ENCODE measurements at places on chromosomes 2 and 18.

GRCh38 chr2:3634596-3635121 lies 23.3 kb upstream of the ALLC start:
- no peak for DNase-seq

DNA sequence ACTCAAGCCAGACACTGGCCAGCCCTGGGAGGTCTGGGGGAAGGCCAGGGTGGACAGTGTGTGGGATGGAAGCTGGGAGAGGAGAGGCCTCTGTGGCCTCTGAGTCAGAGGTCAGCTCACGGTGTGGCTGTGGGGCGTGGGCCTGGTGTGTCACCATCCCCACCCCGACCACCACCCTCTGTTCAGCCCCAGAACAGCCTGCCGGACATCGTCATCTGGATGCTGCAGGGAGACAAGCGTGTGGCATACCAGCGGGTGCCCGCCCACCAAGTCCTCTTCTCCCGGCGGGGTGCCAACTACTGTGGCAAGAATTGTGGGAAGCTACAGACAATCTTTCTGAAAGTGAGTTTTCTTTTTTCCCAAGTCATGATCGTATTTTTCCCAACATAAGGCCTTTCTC lies 110.5 kb downstream of the DYSF start:
- no peak for DNase-seq

- DNase-seq: no peak
Observed at GRCh38 chr2:223923976-223924375, 21.2 kb downstream of the WDFY1 start.

- no peak for DNase-seq
Observed at GRCh38 chr2:97770445-97770844, 57.1 kb downstream of the ZAP70 start.

- no peak for DNase-seq
Observed at GRCh38 chr2:197088694-197089093, 162.2 kb upstream of the PGAP1 start.

DNA sequence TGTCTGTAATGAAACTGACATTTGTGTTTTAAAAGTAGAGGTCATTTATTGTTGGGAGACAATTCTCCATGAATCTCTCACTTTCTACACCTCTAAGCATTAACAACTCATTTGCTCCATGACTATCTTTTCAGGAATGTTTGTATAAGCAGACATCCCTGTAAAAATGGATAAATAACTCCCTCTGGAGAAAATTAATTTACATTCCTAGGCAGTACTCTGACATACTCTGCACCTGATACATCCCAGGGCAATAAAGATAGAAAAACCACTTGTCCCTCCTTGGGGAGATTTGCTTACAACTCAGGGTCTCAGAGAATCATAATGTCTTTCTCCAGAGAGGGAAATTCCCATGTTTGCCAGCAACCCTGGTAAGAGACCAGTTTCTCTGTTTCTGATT lies 1037.7 kb upstream of the SLC39A10 start:
- DNase-seq: no peak

DNA sequence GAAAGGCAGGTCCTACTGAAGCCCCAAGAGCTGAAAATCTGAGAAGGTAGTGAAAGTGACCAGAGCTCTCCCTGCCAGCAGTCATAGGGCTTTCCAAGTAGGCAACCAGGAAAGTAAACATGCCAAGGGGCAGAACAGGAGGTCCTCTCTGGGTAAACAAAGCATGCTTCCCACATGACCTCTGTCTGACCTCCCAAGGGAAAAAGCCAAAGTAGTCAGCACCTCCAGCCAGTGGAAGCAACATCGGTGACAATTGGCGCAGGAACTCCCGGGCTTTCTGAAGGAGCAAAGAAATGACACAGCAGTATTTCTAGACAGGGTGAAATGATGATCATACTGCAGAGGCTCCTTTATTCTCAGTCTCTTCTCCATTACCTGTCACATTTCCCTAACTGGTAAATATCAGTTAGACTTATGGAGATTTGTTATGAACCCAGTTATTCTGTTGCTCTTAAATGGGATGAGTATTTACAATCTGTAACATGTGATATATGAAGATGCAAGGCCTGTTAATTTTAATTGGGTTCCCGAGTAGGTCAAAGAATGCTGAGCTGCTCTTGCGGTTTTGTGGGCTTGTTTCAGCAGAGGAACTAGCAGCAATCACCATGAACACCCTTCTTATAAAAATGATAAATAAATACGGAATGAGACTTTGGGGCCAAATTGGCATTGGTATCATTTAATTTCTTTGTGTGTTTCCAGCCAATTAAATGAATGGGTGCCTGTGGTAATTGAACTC lies 321.0 kb downstream of the RND3 start:
- DNase-seq: no peak

DNA sequence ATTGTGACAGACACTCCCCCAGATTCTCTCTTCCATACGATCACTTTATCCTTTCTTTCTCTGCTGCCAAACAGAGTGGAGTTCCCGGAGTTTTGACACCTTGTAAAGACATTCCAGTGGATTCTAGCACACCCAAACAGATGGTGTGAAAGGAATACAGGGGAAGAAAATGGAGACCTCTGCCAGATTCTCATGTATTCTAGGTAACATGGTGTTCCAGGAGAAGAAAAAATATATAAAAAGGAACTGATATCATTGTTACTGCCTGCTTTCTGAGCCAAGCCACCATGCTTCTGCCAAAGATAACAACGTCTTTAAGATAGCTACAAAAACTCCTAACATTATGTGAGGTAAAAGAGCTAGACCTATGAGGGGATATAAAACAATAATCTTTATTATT lies 136.5 kb downstream of the TXNL1 start:
- DNase-seq: no peak

DNA sequence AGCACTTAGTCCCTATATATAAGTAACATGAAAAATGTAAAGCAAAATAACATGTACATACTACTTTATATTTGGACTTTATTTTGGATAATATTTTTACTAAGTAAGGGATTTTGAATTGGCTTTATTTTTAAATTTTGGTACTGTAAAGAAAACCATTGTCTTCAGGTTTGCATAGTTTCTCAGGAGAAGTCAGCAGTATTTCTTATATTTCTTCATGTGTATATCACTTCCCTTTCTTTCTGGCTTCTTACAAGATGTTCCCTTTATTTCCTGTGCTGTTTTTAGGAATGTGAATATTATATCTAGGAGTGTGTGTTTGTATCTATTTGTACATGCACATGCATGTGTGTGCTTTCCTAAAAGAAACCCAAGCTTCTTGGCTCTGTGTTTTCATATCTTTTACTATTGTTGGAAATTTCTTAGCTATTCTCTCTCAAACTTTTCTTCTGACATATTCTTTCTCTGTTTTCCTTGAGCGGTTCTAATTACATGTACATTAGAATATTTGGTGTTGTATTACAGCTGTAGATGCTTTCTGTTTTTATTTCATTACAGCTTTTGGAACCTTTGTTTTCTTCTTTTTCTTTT lies 1549.7 kb upstream of the ACVR2A start:
- DNase-seq: no peak

- no peak for DNase-seq
Observed at GRCh38 chr2:239594772-239595608, 194.2 kb upstream of the HDAC4 start.

DNA sequence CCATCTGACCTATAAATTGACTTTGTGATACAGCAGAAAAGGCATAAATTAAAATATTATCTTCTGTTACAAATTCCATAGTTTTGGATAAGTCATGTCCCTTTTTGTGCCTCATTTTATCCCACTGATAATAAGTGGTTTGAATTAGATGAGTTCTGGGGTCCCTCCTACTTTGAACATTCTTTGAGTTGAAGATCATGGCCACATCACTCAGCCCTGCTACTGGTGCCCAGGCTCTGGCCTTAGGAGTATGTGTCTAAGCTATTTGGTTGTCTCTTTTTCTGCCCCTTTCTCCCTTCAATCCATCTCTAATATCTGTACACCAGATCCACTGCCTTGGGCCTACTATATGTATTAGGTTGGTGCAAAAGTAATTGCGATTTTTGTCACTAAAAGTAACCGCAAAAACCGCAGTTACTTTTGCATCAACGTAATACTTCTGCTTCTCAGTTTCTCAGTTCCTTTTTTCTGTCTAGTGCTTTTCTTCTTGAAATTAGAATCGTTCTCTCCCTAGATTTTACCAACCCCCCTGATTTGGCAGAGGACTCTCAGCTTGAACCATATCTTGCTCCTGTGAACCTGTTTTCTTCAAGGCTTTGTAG lies 362.5 kb upstream of the TNP1 start:
- DNase-seq: no peak

- DNase-seq: no peak
Observed at GRCh38 chr2:218540015-218540414, 28.1 kb downstream of the USP37 start.

Measured in NCI-H1092 (cell line).